ENCODE measurements at places on chromosomes 3 and 15.

- DNase-seq = peak; percentile 83
Observed at GRCh38 chr3:156816794-156817645, 9.1 kb upstream of the LEKR1 start.

DNA sequence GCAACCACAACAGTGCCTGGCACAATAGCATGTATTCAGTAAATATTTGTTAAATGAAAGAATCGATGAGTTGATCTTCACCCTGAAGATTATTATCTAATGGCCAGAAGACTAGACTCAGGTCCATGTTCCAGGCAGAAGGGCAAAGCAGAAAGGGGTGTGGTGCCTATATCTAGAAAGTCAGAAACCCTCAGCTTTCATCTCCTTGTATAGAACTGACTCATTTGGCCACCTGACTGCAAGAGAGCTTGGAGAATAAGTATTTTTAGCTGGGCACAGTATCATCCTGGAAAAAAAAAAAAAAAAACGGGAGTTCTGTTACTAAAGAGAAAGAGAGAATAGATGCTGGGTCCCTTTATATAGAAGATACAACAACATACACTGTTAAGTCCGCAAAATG lies 69.7 kb upstream of the SPRED1 start:
- DNase-seq = no peak

- DNase-seq = no peak
Observed at GRCh38 chr3:114552527-114552812, 258.6 kb downstream of the TIGIT start.

DNA sequence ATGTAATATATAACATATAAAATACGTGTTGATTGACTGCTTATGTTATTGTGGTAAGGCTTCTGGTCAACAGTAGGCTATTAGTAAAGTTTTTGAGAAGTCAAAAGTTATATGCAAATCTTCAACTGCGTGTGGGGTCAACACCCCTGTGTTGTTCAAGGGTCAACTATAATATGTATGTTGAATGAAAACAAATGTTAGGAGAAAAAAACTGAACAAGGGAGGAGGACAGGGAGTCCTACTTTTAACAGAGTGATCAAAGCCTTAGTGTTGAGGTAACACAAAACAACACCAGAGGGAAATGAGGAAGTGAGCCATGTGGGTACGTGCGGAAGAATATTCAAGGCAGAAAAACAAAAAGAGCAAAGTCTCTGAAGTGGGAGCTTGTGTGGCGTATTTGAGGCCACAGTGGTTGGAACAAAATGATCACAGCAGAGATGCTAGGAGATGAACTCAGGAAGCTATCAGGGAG lies 62.5 kb downstream of the SFMBT1 start:
- peak; percentile 62 for DNase-seq

GRCh38 chr3:123271466-123272159 lies 69.9 kb downstream of the SEC22A start:
- no peak for DNase-seq

DNA sequence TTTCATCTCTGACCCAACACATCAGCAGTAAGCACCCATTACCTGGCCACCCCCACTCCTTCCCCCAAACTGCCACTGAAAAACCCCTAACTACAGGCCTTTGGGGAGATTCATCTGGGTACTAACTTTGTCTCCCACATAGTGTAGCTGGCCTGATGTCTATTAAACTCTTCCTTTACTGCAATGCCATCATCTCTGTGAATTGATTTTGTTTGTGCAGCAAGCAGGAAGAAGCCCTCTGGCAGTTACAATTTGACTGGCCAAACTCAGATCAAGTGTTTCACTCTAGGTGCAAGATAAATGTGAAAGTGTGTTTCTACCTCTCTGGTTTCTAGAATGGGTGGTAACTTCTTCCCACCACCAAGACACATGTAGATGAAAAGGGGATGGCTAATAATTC lies 26.7 kb upstream of the OR5K4 start:
- DNase-seq = no peak

- no peak for DNase-seq
Observed at GRCh38 chr3:172283841-172284357, 164.4 kb downstream of the GHSR start.

- no peak for DNase-seq
Observed at GRCh38 chr15:99981839-99982658, 248.8 kb upstream of the LYSMD4 start.

GRCh38 chr3:81716870-81717509 lies 44.5 kb downstream of the GBE1 start:
- no peak for DNase-seq

- no peak for DNase-seq
Observed at GRCh38 chr3:110307065-110307809, 764.4 kb upstream of the NECTIN3 start.

DNA sequence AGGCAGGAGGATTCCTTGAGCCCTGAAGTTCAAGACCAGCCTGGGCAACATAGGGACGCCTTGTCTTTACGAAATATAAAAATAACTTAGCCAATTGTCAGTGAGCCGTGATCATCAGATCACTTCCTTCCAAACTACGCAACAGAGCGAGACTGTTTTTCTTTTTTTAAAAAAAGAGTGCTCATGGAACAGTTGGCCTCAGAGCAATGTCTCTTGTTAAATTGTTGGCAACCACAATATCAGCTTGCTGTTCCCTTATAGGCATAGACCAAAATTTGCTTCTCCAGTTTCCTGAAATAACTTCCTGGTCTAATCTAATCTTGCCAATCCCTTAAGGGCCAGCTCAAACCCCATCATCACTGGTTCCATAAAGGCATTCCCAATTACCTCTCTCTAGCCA lies 93.3 kb upstream of the SLC4A7 start:
- no peak for DNase-seq

DNA sequence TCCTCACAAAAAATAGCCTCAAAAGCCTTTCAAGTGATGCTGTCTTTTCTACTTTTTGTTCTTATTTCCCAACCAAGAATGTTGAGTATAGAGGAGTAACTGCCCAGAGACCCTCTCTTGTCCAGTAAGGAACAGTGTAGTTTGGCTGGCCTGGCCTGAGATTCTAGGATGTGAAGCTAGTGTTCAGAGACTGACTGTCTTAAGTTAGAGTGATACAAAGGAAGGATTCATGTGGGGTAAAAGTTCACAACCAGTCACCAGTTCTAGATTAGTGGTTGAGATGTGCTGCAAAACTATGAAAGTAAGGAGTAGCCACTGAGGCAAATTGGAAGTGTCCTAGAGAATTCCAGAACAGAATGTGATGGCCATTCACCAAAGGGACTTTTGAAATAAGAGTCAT lies 49.1 kb downstream of the RSRC1 start:
- no peak for DNase-seq

DNA sequence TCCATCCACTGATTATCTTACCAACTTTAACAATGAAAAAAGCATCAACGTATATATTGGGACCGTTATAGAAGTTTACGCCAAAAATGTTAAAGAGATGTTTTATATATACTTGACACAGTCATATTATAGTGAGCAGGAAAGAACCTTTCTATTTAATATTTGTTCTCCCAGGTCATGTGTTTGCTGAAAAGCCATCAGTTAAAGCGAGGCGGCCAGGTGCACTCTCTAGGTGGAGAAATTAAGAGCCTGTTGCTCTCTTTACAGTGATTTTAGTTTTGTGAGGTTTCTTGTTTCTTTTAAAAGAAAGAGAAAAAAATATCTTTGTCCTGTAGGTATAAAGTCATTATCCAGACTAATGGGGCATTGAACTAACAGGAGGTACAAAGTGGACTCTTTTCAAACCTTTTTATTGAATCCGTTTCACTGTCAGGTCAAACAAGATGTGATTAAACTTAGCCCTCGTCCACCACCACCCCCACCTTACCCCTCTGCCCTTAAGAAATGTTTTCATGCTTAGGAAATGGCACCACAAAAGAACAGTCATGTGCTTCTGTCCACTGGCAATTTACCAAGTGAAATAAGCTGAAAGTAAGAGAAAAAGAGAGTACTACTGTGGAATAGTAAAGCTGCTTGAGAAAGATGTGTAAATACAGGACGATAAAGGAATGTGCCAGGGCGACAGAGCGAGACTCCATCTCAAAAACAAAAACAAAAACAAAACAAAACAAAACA lies 279.9 kb downstream of the PTPRG start:
- no peak for DNase-seq

- no peak for DNase-seq
Observed at GRCh38 chr3:54949491-54950044, 21.7 kb upstream of the LRTM1 start.

GRCh38 chr15:66071921-66072295 lies 181.6 kb downstream of the MEGF11 start:
- DNase-seq = no peak

- DNase-seq = no peak
Observed at GRCh38 chr15:98899272-98900021, 108.1 kb downstream of the PGPEP1L start.

- DNase-seq = no peak
Observed at GRCh38 chr3:73525591-73525990, 99.2 kb downstream of the PDZRN3 start.

DNA sequence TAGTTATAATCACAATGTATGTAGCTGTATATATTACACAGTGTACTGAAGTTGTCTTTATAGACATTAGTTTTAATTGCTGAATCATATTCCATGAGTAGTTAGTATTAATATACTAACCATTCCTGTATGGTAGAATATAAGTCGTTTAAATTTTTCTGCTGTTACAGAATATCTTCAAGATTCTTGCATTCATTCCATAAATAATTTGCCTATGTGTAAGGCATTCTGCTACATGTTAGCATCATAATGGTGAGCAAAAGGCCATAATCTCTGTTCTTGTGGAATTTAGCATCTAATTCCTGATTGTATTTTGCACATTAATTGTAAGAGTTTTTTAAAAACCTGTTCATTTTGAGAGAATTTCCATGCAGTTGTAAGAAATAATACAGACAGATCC lies 14.1 kb downstream of the GYG1 start:
- DNase-seq = no peak

GRCh38 chr3:116815321-116815720 lies 105.7 kb downstream of the TUSC7 start:
- DNase-seq = no peak

- DNase-seq = no peak
Observed at GRCh38 chr3:172905451-172905850, 154.9 kb downstream of the ECT2 start.

- DNase-seq = no peak
Observed at GRCh38 chr3:100875239-100875638, 118.0 kb downstream of the ABI3BP start.

- DNase-seq = no peak
Observed at GRCh38 chr15:101723171-101723873, 951 bp downstream of the TARS3 start.

DNA sequence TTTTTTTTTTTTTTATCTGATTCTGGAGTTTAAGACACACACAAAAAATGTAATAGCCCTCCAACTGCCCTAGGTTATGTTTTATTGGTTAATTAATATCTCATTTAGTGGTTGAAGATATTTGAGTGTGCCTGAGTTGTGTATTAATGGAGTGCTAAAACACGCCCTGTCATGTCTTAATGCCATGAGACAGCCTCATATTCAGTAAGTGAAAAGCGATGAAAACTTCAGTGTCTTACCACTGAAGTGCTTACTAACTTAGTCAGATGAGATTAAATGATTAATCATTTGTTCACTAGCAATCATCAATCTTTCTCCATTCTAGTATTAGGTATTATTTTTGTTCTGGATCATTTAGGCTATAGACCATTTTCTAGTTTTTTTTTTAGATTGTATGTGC lies 544.7 kb upstream of the ROBO2 start:
- DNase-seq = no peak

DNA sequence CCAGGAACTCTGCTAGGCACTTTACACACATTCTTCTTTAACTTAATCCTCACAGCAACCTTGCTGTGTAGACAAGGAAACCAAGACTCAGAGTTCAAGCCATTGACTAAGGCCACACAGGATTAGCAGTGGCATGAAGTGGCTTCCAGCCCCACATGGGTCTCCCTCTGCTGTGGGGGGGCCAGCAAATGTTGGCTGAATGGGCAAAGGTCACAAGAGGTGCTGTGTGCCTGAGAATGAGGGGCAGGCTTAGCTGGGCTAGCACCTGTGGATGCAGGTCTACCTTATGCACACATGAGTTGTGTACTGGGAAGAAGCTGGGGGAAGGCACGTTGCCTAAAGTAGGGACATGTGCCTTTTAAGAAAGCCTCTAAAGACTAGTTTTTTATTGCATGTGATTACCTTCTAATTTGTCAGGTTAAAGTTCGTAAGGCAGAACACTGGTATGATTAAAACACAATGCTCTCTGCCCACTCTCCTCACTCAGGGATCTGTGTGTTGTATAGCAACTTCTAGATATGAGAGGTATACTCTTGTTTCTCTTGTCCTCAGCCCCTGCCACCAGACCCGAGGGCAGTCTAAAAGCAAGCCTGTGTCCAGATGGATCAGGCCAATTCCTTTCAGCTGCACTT lies 10.9 kb downstream of the BAHD1 start:
- DNase-seq = no peak

DNA sequence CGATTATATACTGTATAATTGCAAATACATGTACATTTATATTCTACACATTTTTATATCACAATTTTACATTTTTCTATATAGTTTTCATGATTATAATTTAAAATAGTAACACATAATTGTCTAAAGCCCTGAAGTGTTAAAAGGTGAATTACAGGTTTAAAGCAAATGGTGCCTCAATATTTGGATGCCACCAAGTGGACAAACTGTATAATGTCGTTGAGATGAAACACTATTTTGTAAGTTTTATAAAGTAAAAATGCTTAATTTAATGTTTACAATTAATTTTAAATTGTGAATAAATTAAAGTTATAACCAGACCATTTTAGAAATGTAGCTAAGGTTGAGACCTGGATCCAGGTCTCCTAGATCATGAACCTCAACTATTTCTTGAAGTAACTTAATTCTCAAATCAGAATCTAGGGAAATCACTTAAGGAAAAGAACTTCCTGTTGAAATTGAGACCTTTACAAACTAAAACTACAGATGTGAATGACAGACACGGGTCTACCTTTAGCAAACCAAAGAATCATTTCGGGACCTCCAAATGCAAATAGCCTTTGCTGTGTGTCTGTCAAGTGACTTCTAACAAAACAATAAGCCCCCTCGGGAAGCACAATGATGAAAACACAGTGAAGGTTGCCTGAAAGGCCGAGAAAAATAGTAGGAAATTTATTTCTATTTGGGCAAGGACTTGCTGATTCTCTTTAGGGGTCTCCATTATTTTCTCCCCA lies 37.8 kb downstream of the EHHADH start:
- DNase-seq = no peak

- no peak for DNase-seq
Observed at GRCh38 chr15:39618063-39618823, 37.4 kb downstream of the THBS1 start.

DNA sequence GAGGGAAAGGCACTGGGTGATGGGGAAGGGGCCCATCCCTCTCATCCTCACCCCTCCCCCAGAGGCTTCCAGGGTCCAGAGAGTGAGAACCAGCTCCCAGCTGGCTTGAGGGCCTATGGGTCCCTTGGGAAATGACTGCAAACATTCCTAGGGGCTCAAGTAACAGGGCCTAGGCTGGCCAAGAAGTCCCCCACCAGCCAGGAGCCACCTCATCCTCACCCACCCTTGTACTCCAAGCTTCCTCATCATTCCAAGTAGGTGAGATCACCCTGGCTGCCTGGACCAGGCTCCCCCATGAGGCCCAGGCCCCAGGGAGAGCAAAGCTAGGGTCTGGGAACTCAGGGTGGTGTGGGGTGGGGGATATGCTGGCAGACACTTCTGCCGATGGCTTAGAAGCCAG lies 14.8 kb downstream of the LOXL1 start:
- no peak for DNase-seq

GRCh38 chr3:114899186-114899931 lies 247.7 kb downstream of the ZBTB20 start:
- DNase-seq = no peak

Measured in CD4-positive, alpha-beta T cell treated with Interferon alpha-2 for 1 hour (primary cell).